ENCODE measurements at places on chromosomes 13 and 19. TPM values are rescaled to one million over a fixed set of nuclear protein-coding genes. Genes with fewer than 3 reads are reported as not detected.

GRCh38 chr19:33193865-33194362 is at the start of gene LRP3:
Gene LRP3 (plus strand): TSS chr19:33194330. CDS start chr19:33194786, 456 bp downstream.
- peak; percentile 38 for DNase-seq
- H3K36me3 ChIP-seq = no peaks in the 10 kb centered on the region
- no peaks in the 10 kb centered on the region for H3K27me3 ChIP-seq
- H3K27ac ChIP-seq = peak within 1 kb of the TSS; percentile 1
- H3K4me1 ChIP-seq = peaks cover 9% of the 10 kb centered on the region

GRCh38 chr13:31944262-31945160 is 87.1 kb upstream of the FRY start:
- no peak overlapping the region for H3K4me3 ChIP-seq
- no peak overlapping the region for H3K27ac ChIP-seq
- H3K4me1 ChIP-seq = peaks cover 3% of the 10 kb centered on the region
- H3K27me3 ChIP-seq = no peaks in the 10 kb centered on the region
- H3K36me3 ChIP-seq = no peaks in the 10 kb centered on the region

The C19orf38 gene
- 6.4 TPM for total RNA-seq

DNA sequence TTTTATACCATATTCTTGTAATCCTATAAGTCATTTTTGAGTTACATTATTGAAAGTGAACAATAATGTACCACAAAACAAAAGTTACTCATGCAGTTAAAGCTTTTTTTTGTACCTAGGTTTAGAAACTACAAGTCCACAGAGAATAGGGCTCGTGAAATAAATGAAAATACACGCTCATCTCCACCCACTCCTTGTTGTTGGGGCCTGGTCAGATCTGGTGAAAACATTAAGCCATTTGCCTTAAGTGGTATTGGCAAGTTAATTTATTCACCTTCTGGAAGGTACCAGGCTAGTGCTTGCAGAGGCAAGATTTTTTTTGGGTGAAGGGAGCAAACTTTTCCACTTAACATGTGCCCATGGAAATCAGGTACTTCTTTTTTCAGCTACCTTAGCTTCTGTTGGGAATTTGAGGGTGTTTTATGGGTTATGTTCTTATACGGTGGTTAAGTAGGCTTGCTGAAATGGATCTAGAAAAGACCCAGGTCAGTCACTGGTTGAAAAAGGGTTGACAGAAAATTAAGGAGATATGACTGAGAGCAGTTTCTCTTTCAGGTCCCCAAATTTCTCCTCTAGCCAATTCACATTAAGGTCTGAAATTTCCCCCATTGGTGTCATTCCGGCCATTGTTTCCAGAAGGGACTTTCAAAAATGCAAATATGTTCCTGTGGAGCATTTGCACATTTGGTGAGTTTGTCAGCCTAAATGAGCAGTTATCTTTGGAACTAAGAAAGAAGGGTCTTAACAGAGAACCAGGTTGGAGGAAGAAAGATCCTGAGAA is 143.3 kb downstream of the KCNRG start:
- no peak for DNase-seq
- H3K4me3 ChIP-seq = no peak overlapping the region
- no peaks in the 10 kb centered on the region for H3K36me3 ChIP-seq
- no peaks in the 10 kb centered on the region for H3K4me1 ChIP-seq
- H3K27me3 ChIP-seq = no peaks in the 10 kb centered on the region
- no peak overlapping the region for H3K27ac ChIP-seq

DNA sequence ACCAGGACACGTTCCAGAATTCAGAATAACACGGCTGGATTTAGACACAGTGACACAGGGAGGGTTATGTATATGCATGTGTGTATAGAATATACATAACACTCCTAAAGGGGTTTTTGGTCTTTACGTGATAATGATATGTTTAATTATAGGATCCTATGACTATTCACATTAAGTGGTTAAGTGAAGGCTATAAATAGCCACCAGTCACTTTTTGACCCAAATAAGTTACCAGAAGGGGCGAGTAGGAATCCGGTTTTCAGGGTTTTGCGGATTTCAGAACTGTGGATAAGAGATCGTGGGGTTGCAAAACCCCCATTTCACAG is 6.9 kb downstream of the ANGPTL6 start:
- no peaks in the 10 kb centered on the region for H3K4me1 ChIP-seq
- no peak for DNase-seq
- H3K27me3 ChIP-seq = no peaks in the 10 kb centered on the region
- H3K36me3 ChIP-seq = no peaks in the 10 kb centered on the region

DNA sequence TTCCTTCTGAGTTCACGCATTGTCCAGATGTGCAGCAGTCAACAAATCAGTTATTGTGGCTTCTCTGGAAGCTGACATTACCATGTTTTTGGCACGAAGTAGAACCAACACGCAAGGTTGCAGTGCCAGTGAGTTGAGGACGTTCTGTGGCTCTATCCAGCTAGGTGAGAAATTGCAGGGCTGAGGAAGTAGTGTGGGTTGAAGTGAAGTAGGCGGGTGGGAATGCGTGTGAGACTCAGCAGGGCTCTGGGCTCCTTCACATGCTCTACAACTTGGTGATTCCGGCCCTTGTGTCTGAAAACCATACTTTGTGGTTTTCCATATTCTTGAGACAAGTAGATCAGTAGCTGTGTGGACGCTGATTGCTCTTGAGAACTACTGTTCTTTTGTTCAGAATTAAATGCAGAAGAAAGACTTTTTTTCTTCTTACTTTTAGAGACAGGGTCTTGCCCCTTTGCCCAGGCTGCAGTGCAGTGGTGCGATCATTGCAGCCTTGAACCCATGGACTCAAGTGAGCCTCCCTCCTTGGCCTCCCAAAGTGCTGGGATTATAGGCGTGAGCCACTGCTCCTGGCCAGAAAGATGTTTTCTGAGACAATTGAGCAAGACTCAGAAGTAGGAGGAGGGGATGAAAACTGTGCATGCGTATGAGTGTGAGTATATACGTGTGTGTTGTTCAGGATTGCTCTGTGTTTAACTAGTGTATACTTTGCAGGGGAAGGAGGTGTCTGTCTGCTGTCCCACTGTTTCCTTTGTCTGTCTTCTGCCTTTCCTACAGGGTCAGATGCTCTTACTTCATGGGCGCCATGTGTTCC is 46.2 kb downstream of the GATAD2A start:
- no peak overlapping the region for H3K4me3 ChIP-seq
- no peaks in the 10 kb centered on the region for H3K27me3 ChIP-seq
- no peak for DNase-seq
- H3K27ac ChIP-seq = no peak overlapping the region
- no peaks in the 10 kb centered on the region for H3K4me1 ChIP-seq
- no peaks in the 10 kb centered on the region for H3K36me3 ChIP-seq

- no peak for DNase-seq
- no peaks in the 10 kb centered on the region for H3K36me3 ChIP-seq
- no peak within 1 kb of the TSS for H3K27ac ChIP-seq
- H3K27me3 ChIP-seq = peaks cover 3% of the 10 kb centered on the region
- no peak within 1 kb of the TSS for H3K4me3 ChIP-seq
- no peaks in the 10 kb centered on the region for H3K4me1 ChIP-seq
Measured at GRCh38 chr19:35347171-35347929, at the start of gene FFAR1. Gene FFAR1 (plus strand): TSS chr19:35347902. CDS start chr19:35351552, 3,650 bp downstream.

- no peak overlapping the region for H3K4me3 ChIP-seq
- no peaks in the 10 kb centered on the region for H3K36me3 ChIP-seq
- no peaks in the 10 kb centered on the region for H3K4me1 ChIP-seq
- H3K27me3 ChIP-seq = peaks cover 3% of the 10 kb centered on the region
Measured at GRCh38 chr13:50846861-50847475, 3.5 kb upstream of the DLEU7 start.

The ZNF556 gene
- total RNA-seq = 0.28 TPM

GRCh38 chr19:43708716-43709115 is 7.2 kb upstream of the IRGC start:
- no peak overlapping the region for H3K4me3 ChIP-seq
- no peaks in the 10 kb centered on the region for H3K36me3 ChIP-seq
- no peak for DNase-seq

- no peaks in the 10 kb centered on the region for H3K36me3 ChIP-seq
- H3K4me1 ChIP-seq = no peaks in the 10 kb centered on the region
- H3K4me3 ChIP-seq = no peak overlapping the region
- no peaks in the 10 kb centered on the region for H3K27me3 ChIP-seq
Measured at GRCh38 chr13:75839406-75839805, 203.3 kb downstream of the LMO7 start.

DNA sequence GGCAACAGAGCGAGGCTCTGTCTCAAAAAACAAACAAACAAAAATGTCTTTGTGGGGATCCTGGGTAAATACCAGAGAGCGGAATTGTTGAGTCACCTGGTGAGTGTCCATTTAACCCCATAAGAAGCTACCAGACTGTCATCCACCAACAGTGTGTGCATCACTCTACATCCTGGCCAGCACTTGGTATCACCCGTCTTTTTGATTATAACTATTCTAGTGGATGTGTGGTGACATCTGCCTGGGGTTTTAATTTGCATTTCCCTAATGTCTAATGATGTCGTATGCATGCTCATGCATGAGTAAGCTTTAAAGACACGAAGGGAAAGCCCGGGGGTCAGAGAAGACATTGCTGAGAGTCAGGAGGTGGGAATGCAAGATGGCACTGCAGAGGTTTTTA is 126.7 kb upstream of the MRI1 start:
- H3K27me3 ChIP-seq = no peaks in the 10 kb centered on the region
- H3K36me3 ChIP-seq = no peaks in the 10 kb centered on the region
- no peaks in the 10 kb centered on the region for H3K4me1 ChIP-seq
- no peak overlapping the region for H3K4me3 ChIP-seq
- DNase-seq = no peak
